GM23338 (cell line): ENCODE measurements at places on chromosomes 5 and 9. TPM values are rescaled to one million over a fixed set of nuclear protein-coding genes. Genes with fewer than 3 reads are reported as not detected.

Gene AOPEP
- total RNA-seq = 16.5 and 17.2 TPM in 2 replicates

Gene PCDHB3
- total RNA-seq = 15.3 and 19.4 TPM in 2 replicates

Gene SLIT3
- 0.59 and 4.3 TPM in 2 replicates for total RNA-seq

Gene HEMGN
- total RNA-seq = not detected in 2 replicates

Gene FOXD4L3
- total RNA-seq = not detected in 2 replicates

Gene PCSK1
- total RNA-seq = 2.7 and 6.2 TPM in 2 replicates

Gene EGFL7
- 56.1 and 60.8 TPM in 2 replicates for total RNA-seq

Gene CCDC171
- total RNA-seq = 3.5 and 4.4 TPM in 2 replicates

Gene RGS7BP
- total RNA-seq = 4.5 and 5.4 TPM in 2 replicates

Gene HAUS6
- 41.8 and 48.7 TPM in 2 replicates for total RNA-seq

Gene PCDHGB3
- 4.8 and 5.8 TPM in 2 replicates for total RNA-seq

Gene FAM153A
- total RNA-seq = not detected in 2 replicates

Gene APBA1
- total RNA-seq = 0.58 and 1.0 TPM in 2 replicates

Gene SYNPO
- 1.3 and 3.0 TPM in 2 replicates for total RNA-seq

Gene CORO2A
- total RNA-seq = 26.9 and 27.6 TPM in 2 replicates

Gene PCDHGA3
- total RNA-seq = 0.90 and 1.2 TPM in 2 replicates

- H3K27ac ChIP-seq = no peak overlapping the region
- no peaks in the 10 kb centered on the region; the same call in 1 of the 2 replicates for H3K4me1 ChIP-seq
- no peak overlapping the region for H3K4me3 ChIP-seq
- no peak for DNase-seq
- H3K27me3 ChIP-seq = no peaks in the 10 kb centered on the region
These were observed 10.6 kb upstream of the SEMA6A start for GRCh38 chr5:116585227-116585626.

DNA sequence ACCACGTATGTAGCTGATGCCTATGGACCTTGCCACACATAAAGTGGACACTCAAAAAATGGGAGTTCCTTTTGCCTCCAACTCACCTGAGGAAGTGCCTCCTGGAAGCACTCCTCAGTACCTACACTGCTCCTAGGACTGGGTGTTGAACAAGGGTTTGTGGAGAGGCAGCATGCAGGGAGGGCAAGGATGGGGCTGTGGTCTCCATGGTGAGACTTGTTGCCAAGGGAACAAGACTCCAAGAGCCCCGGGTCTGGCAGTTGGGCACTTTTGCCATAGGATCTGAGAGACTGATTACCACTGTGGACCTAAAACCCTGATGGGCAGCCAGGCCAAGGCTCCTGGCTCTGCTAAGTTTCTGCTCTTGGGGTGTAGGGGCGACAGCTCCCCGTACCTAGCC lies 6.9 kb upstream of the NR5A1 start:
- no peaks in the 10 kb centered on the region for H3K27me3 ChIP-seq
- H3K36me3 ChIP-seq = no peaks in the 10 kb centered on the region
- no peak overlapping the region for H3K4me3 ChIP-seq
- no peak overlapping the region for H3K27ac ChIP-seq

DNA sequence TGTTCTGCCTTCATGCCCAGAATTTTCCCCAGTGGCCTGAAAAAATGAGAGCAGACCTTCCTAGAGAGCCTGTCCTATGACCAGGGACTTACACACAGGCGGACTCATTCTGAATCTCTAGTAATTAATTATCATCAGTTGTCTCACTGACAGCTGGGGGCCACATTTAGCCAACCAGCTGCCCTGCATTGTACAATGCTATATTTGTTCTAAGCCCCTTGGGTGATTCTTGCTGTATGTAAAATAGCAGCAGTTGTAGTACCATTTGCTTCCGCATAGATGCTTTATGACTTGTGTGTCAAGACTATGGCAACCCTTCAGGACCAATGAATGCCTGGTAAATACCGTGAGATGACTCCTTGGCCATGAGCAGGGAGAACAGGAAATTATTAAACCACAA lies 415.4 kb upstream of the SEMA6A start:
- no peaks in the 10 kb centered on the region for H3K27me3 ChIP-seq
- no peak overlapping the region for H3K27ac ChIP-seq
- H3K4me3 ChIP-seq = no peak overlapping the region
- no peaks in the 10 kb centered on the region for H3K4me1 ChIP-seq
- no peaks in the 10 kb centered on the region for H3K36me3 ChIP-seq

DNA sequence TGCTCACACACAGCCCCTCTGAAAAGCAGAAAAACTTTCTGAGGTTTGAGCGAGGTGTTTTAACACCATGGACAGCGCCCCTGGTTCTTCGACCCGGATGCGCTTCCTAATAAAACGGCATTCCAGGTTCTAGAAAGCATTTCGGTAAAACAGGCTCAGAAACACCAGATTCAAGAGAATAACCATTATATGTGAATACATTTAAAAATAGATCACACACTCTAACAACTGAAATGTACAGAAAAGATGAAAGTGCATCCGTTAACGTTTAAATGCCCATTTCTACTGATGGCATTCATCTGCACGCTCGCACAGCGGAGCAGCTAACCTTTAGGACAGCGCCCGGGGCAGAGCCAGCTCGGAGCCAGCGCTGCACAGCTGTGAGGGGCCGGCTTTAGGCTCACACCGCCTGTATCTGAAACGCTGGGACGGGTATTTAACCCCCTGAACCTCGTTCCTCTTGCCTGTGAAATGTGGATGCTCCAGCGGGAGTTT lies 26.3 kb upstream of the TENT4A start:
- no peaks in the 10 kb centered on the region for H3K36me3 ChIP-seq
- peak overlapping the region; percentile 52 for H3K4me3 ChIP-seq
- H3K27me3 ChIP-seq = peaks cover 9% of the 10 kb centered on the region; the same call in 1 of the 2 replicates
- H3K27ac ChIP-seq = no peak overlapping the region

DNA sequence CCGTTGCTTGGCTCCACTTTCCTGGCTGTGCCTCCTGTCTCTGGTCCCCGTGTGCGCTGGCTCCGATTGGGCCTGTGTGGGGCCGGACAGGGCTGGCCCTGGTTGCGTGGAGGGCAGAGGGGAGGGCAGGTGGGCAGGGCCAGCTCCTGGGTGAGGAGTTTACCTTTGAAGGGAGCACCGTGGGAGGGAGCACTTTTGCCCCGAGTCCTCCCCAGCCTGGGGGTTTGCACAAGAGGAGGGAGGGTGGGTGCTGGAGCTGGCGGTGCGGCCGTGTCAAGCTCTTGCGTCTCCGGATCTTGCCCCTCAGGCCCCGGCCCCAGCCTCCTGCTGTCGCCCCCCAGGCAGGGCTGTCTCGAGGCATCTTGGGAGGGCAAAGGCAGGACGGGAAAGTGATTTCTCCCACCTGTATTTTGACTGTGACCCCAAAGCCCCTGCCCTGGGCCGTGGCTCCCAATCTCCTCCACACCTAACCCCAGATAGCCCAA lies 48.3 kb upstream of the EXOC3 start:
- no peaks in the 10 kb centered on the region for H3K27me3 ChIP-seq
- no peaks in the 10 kb centered on the region for H3K36me3 ChIP-seq
- no peaks in the 10 kb centered on the region for H3K4me1 ChIP-seq
- no peak overlapping the region for H3K27ac ChIP-seq

GRCh38 chr5:176754376-176754973 lies 55.9 kb upstream of the UNC5A start:
- H3K4me3 ChIP-seq = no peak overlapping the region
- no peak for DNase-seq
- no peaks in the 10 kb centered on the region; the same call in 1 of the 2 replicates for H3K4me1 ChIP-seq
- no peaks in the 10 kb centered on the region for H3K36me3 ChIP-seq
- no peak overlapping the region for H3K27ac ChIP-seq

DNA sequence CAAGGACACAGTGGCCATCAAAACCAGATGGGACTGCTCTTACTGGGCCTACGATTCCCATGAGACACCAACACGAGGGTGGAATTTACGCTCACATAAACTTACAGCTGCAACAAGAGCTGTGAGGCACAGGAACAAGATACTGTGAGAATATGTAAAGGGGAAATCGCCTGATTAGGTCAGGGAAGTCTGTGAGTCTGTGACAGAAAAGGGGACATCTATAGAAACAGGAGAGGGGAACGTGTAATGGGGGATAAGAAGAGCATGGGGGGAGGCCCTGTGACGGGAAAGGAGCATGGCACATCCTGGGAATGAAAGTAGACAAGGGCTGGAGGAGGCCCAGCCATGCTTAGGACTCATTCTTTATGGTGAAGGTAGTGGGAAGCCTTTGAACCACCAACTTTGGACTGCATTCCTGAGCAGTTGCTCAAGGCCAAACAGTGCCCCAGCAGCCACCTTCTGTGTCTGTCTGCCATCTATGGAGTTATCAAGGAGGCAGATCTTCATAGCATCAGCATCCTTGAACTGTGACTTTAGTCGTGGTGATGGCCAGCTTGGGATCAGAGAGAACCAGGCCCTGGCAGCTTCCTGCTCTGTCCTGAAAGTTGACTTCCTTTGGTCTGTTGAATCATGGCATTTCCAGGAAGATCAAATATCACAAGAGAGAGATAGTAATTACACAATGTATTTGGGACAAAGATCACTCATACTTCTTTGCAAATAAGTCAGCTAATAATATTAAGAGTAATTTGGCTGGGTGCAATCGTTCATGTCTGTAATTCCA lies 87.9 kb upstream of the FAM169A start:
- DNase-seq = no peak
- no peak overlapping the region for H3K4me3 ChIP-seq
- H3K36me3 ChIP-seq = no peaks in the 10 kb centered on the region
- H3K4me1 ChIP-seq = no peaks in the 10 kb centered on the region

GRCh38 chr5:74156728-74157383 lies 483.7 kb downstream of the ENC1 start:
- DNase-seq = no peak
- no peaks in the 10 kb centered on the region for H3K36me3 ChIP-seq
- H3K4me1 ChIP-seq = no peaks in the 10 kb centered on the region
- no peak overlapping the region for H3K4me3 ChIP-seq
- no peaks in the 10 kb centered on the region for H3K27me3 ChIP-seq

DNA sequence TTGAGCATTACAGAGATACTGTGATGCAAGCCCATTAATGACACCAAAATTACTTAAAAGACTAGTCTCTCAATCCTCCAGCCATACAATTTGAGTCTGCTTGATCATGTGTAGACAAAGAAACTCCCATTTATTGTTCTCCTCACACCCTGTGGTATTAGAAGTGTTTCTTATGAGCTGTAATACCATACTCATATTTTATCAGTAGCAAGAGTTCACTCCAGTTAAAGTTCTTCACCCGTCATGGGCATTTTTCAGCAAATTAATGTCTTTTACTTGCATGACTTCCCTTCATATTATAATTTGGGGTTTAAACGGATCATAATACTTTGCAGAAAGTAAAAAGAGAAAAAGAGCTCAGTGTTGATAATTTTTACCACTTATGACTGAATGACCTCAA lies 242.9 kb downstream of the BNC2 start:
- no peak overlapping the region for H3K4me3 ChIP-seq
- H3K4me1 ChIP-seq = peaks cover 45% of the 10 kb centered on the region
- no peak for DNase-seq

DNA sequence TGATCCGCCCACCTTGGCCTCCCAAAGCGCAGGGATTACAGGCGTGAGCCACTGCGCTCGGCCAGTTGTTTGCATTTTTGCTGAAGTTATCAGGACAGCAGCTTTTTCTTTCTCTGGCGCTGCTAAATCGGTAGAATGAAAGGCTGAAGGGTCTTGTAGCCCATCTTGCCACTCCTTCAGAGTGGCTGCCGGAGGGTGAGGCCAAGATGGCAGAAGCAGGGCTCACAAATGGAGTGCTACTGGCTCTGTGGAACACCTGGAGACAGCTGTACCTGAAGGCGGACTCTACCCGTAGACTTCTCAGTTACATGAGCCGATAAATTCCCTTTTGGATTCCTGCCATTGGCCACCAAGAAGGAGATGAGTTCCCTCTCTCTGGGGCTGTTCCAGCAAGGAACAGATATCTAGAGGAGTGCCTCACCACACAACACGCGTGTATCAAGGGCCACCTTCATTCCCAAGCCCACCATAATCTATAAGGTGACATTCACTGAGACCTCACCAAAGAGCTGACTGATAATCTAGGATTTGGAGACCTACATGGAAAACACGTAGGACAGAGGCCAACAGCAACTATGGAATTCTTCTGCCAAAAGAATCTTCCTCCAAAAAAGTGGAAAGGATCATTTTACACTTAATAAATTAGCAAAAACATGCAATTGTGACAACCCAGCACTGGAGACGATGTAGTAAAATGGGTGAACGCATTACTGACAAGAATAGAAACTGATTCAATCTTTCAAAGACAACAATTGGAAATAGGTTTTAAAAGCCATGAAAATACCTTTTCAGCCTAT lies 21.8 kb downstream of the STK10 start:
- no peaks in the 10 kb centered on the region for H3K27me3 ChIP-seq
- H3K4me1 ChIP-seq = no peaks in the 10 kb centered on the region; the same call in 1 of the 2 replicates
- H3K4me3 ChIP-seq = no peak overlapping the region
- DNase-seq = no peak

DNA sequence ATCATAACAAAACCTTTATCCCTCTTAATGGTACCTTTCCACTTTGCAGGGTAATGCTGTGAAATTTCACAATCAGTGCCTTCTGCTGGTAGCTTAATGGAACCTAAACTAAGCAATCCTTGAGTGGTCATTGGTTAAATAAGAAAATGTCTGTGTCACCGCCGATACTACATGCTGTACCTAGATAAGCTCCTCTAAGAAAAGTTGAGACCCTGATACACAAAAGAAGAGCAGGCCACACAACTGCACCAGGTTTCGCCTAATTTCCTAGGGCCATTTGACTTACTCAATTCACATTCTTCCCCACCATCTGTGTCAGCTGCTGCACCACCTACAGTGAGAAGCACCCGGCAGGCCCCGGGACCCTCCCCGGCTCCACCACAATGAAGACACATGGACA lies 9.0 kb upstream of the EDF1 start:
- no peak overlapping the region for H3K4me3 ChIP-seq
- H3K27me3 ChIP-seq = no peaks in the 10 kb centered on the region
- no peaks in the 10 kb centered on the region for H3K4me1 ChIP-seq
- H3K36me3 ChIP-seq = no peaks in the 10 kb centered on the region
- no peak overlapping the region for H3K27ac ChIP-seq
- no peak for DNase-seq
